Activated CD4-positive, alpha-beta T cell treated with anti-CD3 and anti-CD28 coated beads, Interleukin-2, amount 10 ng/mL, durations not matched to agents 24 days and 14 days (primary cell): ENCODE measurements at places on chromosomes 13 and 19. TPM values are rescaled to one million over a fixed set of nuclear protein-coding genes. Genes with fewer than 3 reads are reported as not detected.

GRCh38 chr13:105991622-105992277, 543.7 kb downstream of the EFNB2 start:
- no peak for DNase-seq

- DNase-seq: no peak
These were observed 34.1 kb upstream of the GAS6 start for GRCh38 chr13:113897966-113898365.

- DNase-seq: no peak
These were observed 13.1 kb downstream of the NFKBID start for GRCh38 chr19:35887197-35887596.

DNA sequence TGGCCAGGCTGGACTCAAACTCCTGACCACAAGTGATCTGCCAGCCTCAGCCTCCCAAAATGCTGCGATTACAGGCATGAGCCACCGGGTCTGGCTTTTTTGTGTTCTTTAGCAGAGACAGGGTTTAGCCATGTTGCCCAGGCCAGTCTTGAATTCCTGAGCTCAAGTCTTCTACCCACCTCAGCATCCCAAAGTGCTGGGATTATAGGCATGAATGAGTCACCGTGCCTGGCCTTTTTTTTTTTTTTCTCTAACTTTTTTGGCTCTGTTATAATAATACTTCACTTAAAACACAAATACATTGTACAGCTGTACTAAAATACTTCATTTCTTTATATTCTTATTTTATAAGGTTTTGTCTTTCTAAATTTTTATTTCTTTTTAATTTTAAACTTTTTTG, 599.5 kb upstream of the PCDH9 start:
- no peak for DNase-seq

DNA sequence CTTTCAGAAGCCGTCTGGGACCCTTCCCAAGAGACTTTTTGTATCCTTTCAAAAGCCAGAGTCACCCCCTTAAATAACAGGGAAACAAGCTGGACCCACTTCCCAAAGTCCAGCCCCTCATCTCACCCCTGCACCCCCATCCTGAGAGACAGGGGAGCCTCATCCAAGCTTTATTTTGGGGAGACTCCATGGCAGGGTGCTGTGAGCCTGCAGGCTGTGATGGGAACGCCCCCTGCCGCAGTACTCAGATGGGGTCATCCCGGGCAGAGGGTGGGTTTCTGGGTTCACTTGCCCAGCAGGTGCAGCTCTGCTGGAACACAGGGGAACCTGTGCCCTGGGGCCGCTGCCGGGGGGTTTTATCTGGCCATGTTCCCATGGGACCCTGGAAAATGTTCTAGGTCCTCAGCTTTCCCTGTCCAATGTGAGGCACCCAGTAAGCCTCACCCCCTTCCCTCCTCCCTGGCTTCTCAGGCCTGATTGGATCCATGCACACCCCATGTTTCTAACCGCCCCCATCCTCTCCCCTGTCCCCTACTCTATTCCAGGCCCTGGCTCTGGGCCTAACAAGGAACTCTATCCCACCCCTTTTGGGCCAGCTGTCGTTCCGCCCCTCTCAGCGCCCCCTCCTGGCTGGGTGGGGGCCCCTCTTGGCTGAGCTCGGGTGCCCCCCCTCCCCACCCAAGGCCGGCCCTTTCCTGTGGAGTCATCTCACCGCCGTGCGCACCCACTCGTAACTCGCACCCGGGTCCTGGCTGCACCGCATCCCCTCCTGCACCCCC, 1.0 kb downstream of the HIF3A start:
- DNase-seq: no peak

- no peak for DNase-seq
These were observed 543.4 kb downstream of the SUCLA2 start for GRCh38 chr13:47457626-47458025.

DNA sequence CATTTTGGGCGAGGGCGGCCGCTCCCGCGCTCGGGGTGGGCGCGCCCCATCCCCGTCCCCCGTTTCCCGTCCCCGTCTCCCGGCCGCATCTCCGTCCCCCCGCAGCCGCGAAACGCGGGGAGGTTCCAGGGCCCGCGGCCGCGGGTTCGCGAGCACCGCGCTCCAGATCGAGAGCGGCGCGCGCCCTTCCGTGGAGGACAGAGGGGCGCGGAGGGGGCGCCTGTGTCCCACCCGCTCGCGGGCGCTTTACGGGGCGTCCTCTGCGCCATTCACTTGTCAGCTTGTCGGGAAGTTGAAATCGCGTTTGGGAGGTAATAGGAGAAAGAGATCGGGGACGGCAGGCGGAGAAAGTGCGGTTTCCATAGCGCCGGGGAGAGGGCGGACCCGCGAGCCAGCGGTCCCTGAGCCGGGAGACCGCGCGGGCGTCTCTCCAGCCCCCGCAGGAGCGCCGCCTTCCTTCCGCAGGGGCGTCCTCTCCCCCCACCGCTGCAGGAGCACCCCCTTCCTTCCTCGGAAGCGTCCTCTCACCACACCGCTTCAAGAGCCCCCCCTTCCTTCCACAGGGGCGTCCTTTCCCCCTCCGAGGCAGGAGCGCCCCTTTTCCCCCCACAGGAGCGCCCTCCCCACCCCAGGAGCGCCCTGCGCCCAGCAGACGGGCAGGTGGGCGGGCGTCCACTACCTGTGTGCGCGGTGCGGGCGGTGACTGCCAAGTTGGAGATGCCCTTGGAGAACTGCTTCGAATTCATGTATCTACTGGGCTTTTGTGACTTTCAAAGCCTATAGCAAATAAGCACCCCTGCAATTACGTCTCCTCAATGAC, 962 bp upstream of the IRS2 start:
- peak; percentile 78 for DNase-seq

DNA sequence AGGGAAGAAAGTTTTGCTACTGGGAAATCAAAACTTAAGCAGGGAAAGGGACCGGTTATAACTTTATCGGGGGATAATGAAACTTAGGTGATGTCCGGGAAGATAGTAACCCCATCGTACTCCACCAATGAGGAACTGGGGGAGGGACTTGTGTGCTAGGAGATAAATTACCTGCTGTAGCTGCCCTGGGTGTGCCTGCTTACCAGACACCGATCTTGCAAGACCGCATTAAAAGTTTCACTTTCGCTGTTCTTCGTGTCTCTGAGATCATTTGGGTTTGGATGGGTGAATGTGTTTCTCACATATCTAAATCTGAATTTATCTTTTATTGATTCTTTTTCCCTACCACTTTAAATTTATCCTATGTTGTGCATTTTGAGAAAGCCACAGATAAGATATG, 381.4 kb downstream of the SLITRK6 start:
- DNase-seq: no peak

DNA sequence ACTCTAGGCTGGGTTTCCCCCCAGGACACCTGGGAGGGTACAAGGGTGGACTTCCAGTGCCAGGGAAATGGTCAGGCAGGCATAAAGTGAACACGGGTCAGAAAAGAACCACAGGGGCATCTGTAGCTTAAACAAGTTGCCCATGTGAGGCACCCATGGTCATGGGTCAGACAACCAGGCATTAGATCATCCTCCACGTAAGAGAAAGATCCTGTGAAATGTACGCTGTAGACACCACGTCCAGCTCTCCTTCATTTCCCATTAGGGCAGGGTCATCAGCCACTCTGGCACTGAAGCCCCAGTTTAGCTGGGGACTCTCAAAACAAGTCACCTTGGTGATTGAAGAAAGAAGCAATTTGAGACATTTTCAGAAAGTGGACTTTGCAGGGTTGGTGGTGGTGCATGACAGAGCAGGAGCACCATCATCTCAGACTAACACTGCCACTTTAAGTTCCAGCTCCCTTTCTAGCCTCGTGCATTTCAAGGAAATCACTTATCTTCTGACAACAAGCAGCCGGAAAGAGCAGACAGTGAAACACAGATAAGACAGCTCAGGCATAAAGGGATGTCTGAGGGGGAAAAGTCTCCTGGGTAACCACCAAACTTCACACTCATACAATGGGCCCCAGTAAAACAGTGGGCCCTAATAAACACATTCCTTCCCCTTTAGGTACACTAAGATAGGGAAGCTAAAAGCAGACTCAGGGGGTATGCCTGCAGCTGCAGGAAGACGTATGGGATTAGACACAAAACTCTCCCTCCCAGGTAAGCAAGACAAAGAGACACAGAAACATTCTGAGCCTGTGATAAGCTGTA, 16.1 kb upstream of the SIGLEC6 start:
- peak; percentile 65 for DNase-seq

Gene HSPB6
- total RNA-seq: 0.42 TPM in 1 of 2 replicates, not detected in the other

Gene ZNF699
- total RNA-seq: 4.4 and 4.5 TPM in 2 replicates

Gene UPF1
- total RNA-seq: 97.6 and 110 TPM in 2 replicates
